CMK (cell line): ENCODE measurements at places on chromosomes 3 and 15.
A peak's percentile ranks its signal among the peaks of the same experiment; 100 is the strongest.

DNA sequence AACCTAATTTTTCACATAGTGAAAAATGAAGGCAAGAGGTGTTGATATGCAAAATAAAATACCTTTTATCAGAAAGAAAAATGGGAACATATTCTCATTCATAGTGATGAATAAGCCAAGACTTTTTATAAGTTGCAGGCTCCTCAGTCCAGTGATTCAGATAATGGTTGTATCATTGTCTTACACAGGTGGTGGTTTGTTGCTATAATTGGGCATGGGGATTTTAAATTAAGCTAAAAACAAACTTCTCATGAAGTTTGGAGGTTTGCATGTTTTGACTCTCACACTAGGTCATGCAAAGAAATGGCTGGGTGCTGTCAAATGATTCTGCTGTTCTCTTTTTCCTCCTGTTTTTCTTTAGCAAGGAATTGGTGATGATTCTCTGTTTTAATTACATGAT is 60.8 kb upstream of the SKIL start:
- DNase-seq: no peak

DNA sequence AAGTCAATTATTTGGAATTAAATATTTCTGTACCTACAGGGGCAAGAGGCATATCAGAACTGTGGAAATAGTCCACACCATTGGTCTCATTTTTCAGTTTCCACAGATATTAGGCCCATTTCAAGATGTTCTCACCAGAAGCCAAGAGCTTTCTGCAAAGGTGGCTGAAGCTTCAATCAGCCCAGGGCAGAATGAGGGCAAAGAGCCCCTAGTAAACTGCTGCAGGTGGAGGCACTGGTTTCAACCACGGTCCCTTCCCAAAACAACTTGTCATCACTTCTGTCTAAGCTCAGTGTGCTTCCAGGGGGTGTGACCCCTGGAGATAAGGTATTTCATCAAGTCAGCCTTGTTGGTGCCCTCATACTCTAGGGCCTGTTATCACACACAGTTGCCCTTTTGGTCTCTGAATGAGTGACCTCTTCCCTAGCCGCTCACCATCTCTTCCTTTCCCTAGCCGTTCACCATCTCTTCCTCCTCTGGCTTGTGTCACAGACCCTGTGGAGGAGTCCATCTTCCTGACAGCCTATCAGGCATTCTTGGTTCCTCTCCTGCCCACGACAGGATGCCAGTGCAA is 21.2 kb downstream of the IL17RD start:
- DNase-seq: peak; percentile 22

DNA sequence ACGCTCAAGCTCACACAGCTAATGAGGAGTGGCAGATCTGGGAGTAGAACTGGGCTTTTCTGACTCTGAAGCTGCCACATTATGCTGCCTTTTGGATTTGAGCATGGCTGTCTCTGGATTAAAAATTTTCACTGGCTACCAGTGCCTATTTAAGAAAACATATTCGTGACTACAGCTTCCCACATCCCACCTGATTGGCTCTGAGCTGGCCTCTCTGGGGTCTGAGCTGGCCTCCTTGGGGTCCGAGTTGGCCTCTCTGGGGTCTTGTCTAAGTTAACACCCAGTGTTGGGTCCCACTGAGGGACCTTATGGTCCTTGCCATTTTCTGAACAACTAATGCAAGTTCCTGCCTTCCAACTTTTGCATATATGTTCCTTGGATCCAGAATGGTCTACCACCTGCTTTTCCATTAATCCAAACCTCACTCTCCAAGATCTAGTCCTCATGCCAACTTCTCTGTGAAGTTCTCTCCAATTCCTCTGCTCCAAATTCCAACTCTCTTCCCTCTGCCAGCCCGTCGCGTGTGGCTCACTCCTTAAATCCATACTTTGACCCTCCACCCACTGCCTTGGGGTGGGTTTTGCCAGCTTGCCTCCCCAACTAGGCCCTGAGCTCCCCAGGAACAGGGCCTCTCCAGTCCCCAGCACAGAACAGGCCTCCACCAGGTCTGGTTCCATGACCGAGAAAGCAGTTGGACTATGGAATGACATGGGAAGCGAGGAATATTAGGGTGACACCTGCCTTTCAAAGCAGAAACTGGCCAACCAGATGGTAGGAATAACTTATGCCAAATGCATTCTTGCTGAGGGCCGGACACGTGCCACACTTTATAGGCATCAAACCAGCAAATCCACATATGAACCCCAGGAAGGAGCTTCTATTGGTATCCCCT is 42.5 kb downstream of the ATP2B2 start:
- DNase-seq: no peak

DNA sequence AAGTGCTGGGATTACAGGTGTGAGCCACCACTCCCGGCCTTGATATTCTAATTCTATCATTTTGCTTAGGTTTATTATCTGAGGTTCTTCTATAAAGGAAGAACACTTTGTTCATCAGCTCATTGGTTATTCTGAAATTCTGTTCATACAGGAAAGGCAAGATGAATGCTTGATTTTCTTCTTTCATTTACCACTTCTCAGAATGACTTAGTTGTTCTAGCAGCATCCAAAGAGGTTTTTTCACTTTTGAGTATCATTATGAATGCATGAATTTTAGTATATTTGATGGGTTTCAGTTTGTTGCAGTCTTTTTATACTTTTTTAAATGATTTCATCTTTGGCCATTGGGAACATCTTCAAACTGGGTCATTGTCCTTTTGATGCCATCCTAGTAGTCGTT is 51.8 kb downstream of the RNF111 start:
- no peak for DNase-seq

DNA sequence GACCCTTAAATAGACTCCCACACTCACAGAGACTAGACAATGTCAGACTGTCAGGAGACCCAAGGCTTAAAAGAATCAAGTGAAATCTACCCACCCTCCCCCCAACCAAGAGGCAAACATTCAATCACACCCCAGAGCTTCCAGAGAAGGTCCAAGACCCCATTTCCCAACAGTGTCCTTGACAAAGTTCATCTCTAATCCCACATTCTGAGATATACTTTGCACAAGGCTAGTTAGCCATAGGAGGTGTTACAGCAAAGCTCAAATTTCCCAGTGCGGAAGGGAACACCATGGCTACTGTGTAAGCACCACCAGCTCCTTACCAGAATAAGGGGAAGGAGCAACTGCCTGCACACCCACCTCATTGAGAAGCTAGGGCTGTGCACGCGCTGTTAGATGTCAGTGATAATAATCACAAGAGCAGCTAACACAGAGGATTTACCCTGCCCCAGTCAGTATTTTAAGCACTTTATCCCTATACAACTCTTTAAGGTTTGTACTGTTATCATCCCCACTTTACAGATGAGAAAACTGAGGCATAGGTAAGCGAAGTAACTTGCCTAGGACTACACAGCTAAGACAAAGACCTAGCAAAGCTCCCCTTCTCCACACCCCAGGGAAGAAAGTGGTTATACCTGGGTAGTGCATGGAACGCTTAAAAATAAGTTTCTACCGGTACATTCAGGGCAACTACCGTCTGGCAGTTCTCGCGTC is 17.3 kb downstream of the SPATA12 start:
- no peak for DNase-seq

GRCh38 chr3:44106756-44107155 is 134.9 kb upstream of the TOPAZ1 start:
- DNase-seq: no peak

DNA sequence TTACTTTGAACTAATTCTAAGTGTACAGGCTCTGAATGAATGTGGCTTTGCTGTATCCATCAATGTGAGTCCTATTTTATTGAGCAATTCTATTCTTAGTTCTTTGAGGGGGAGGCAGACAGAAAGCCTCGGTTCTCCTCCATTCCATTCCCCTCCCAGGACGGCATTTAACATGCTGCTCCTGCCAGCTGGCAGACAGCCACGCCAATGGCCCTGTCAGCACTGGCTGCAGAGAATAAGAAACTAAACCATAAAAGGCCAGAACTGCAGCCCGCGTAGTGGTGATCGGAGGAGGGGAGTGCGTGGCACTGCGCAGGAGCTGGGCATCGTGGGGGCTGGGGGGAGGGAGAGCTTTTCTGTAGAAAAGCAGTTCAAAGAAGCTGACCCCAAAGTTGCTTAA is 76.0 kb upstream of the HACD2 start:
- no peak for DNase-seq
